Posterior vena cava (tissue), 2 donors: ENCODE measurements at places on chromosomes 1 and 21. TPM values are rescaled to one million over a fixed set of nuclear protein-coding genes. Genes with fewer than 3 reads are reported as not detected.

DNA sequence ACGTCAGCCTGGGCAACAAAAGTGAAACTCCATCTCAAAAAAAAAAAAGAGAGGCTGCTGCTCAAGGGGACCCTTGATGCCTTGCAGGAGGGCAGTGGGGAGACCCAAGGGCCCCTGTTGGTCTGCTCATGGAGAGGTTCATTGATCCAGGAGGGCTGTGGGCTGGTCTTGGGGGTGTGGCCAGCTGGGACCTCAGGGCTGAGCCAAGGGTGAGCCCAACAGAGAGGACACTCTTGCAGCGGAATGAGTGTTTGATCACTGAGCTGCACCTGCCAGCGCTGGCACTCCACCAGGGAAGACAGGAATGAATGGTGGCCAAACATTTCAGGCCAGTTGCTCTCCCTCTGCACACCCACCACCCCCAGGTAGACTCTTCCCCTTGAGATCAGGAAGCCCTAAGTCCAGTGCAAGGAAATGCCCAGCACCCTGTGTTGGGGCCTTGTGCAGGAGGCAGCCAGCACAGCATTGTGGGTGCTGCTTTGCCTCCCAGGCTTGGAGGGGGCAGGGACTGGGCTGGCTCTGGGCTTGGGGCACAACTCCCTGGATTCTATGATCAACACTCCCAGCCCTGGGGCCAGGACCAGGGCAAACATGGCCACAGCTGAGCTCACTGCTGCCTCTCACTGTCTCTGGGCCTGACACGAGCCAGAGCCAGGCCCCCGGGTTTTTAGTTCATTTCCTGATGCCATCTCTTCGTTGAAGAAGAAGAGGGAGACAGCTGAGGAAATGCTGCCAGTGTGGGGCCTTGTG is 50.7 kb downstream of the IRF2BP2 start:
- DNase-seq: no peak

DNA sequence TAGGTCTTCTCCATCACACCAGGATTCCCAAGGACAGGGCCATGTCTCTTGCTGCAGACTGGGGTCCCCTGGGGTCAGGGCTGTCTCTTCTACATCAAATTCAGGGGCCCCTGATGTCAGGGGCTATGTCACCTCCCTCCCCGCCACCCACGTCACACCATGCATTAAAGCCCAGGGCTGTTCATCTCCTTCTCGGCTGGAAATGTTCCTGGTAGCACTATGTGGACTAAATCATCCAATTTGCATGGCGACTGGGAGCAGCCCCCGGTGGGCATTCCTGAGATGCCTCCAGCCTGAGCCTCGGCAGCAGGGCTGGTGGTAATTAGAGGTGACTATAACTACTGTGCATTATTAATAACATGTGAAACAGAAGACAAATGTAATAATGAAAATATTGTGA is 151.7 kb upstream of the HMGB4 start:
- DNase-seq: no peak

GRCh38 chr1:153777648-153778047 is 2.4 kb downstream of the SLC27A3 start:
- no peak for DNase-seq

DNA sequence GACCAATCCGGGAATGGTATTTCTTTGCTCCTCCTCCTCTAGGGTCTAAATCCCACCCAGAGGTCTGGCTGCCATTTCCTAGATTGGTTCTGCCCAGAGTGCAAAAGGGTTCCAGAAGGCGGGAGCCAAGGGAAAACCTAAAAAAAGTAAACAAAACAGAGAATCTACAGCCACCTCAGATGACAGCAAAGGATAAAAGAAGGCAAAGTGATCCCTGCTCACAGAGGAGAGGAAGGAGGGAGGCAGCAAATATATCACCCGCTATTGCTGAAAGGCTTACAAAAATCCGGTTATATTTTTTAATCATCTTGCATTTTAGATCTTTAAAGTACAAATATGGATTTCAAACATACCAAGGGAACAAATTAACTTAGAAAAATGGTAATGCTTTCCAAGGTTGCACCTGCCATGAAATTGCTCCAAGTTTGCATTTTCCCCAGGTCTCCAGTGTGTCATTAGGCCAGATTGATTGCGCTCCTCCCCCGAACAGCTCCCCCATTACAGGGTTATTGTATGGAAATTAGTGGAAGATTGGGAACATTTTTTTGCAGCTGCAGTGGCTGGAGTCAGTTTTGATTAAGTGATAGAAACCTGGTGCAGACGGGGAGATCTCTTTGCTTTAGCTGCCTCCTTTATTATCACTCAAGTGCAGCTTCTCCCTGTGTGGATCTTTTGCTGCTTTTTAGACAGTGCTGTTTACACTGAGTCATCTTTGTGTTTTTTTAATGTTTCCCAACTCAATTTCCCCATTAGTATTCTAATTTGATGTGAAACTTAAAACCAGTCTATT is 280.5 kb upstream of the CAMK1G start:
- no peak for DNase-seq

- no peak for DNase-seq
Measured at GRCh38 chr1:17723684-17724083, 31.4 kb upstream of the ACTL8 start.

DNA sequence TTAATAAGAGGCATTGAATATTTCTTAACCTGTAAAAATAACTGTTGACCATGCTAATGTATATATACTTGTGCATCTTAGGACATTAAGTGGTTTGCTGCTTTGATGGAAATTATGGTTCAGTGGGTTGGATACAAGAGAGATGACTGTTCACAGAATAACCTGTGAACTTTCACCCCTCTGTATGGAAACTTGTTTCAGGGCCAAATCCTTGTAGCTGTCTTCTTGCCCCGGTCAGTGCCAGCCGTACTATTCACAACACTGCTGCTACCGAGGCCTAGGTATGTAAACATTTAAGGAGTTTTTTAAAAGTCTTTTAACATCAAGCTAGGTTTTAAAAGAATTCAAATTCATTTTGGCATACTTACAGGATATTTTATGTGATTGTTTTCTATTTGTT is 16.1 kb downstream of the DONSON start:
- DNase-seq: no peak

- peak; percentile 81 for DNase-seq
Measured at GRCh38 chr1:61083013-61083806, 849 bp downstream of the NFIA start.

DNA sequence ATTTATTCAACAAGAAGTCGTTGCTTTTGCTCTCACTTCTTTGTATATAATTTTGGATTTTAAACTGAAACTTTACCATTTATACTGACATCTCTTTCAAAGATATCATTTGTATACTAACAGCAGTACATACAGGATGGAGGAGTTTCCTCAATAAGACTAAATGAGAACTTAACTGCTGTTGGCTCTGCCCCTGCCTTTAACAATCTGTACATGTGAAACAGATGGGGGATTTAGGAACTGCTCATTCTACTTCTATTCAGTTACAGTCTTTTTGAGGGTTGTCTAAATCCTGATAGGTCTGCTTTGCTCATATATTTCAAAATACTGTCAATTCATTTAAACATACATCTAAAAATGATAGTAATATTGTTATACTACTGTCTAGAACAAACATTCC is 663.2 kb downstream of the ADGRL2 start:
- no peak for DNase-seq

DNA sequence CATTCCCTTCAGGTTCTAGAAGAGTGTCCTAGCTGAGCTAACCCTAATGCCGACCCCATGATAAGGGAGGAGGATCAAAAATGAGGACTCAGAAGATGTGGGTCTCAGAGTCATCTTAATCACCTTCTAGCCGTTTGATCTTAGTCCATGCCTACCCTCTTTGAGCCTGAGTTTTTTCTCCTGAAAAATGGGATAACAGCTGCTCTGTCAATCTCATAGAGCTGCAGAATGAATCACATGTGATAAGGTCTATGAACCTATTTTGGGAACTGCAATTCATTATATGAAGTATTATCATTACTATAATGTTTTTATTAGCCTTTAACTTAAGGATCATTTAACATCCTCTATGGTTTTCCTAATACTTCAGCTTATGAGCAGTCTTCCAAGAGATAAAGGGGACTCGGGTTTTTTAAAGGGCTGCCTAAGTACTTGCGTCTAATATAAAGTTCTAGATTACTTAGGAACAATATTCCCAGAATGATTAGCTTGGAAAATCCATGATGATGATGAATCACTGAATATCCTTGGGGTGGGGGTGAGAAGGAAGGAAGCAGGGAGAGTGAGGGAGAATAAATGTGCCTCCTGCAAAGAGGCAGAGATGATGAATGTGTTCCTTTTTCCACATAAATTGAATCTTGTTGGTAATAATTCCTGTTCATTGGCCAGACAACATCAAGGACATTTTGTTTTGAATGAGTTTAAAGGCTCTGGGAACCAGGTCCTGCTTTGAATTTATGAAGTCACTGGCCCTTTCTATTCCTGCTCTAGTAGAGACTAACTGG is 66.8 kb downstream of the COLGALT2 start:
- DNase-seq: no peak

DNA sequence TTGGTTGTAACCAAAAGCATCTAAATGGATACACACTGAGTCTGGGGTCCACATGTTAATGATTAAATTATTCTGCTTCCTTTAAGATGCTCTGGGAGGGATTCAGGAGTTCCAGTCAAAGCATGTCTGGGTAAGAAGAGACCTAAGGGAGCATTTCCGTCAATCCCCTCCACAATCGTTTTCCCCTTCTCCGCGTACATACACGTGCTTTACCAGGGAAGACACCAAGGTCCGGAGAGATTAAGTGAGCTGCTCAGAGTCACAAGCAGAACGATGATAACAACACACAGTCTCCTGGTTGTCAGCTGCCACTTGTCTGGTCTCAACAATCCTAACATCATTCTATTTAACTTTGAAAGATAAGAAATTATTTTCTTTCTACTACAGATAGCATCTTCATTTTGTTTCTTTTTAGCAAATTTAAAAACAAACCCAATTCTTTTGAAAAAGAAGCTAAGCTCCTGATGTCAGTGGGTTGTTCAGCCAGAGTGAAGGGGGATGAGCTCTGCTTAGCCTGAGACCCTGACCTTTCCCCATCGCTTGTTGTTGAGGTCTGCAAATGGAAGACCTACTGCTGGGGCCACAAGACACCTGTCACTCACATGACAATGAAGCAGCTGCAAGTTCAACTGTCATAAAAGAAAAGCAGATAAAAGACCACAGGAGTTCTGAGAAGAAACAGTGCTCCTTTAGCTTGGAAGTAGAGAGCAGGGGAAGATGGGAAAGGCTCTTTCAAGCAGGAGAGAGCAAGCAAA is 4.5 kb downstream of the PAFAH2 start:
- no peak for DNase-seq

GRCh38 chr21:36790616-36791015 is 91.7 kb downstream of the SIM2 start:
- DNase-seq: no peak

DNA sequence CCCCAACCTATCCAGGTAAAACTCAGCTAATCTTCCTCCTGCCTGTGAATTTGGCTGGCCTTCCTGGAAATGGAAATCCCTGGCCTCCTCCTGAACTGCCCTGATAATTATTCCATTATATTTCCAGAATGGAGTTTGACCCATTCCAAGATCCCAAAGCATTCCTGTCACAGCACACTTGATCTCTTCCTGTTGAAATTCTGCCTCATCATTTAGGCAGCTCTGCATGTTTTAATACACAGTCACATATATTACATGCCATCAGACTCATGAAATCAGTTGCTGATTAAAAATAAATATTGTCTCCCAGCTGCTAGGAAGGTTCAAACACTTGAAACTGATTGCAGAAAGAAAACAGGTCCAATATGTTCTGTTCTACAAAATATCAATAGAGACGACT is 148.2 kb upstream of the PALMD start:
- no peak for DNase-seq

GRCh38 chr1:65772607-65773006 is 20.1 kb upstream of the PDE4B start:
- no peak for DNase-seq

DNA sequence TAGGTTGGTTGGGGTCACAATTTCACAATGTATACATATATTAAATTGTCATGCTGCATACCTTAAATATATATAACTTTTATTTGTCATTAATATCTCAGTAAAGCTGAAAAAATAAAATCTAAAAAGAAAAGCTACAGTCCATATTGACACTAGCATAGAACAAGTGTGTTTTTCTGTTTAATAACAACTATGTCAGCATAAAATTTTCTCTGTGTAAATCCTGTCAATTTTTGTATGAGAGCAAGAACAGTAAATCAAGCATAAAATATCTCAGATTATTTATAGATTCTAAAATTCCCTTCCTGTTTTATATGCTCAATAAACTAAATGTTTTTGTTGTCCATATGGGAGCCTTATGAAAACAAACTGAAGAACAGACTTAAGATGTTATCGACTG is 739.2 kb downstream of the MRPL39 start:
- DNase-seq: no peak

DNA sequence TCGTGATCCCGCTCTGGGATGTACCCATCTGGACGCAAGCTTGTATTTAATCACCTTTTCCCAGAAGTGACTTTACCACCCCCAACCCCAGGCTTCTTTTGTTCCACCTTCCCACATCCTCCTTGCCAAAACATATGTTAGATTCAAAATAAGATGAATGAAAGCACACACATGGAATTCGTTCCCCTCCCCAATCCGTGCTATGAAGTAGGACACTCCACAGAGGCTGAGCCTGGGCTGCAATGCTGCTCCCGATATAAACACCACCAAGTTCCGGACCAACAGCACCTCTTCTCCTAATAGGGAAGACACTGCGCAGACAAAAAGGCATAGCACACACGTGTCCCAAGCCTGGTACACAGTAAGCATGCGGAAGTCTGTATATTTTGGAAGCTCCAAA is 86.1 kb downstream of the CLSTN1 start:
- no peak for DNase-seq

GRCh38 chr1:21271550-21271949 is 18.7 kb downstream of the ECE1 start:
- no peak for DNase-seq

TAL1 gene
- 5.3 TPM for total RNA-seq

RGS7 gene
- total RNA-seq: not detected

E2F2 gene
- 0.24 TPM for total RNA-seq

LCE1C gene
- not detected for total RNA-seq

RNU1-1 gene
- 18,986 TPM for total RNA-seq

MYBPH gene
- not detected for total RNA-seq
